B cell (primary cell): ENCODE measurements at places on chromosomes 11 and 22. TPM values are rescaled to one million over a fixed set of nuclear protein-coding genes. Genes with fewer than 3 reads are reported as not detected.

DNA sequence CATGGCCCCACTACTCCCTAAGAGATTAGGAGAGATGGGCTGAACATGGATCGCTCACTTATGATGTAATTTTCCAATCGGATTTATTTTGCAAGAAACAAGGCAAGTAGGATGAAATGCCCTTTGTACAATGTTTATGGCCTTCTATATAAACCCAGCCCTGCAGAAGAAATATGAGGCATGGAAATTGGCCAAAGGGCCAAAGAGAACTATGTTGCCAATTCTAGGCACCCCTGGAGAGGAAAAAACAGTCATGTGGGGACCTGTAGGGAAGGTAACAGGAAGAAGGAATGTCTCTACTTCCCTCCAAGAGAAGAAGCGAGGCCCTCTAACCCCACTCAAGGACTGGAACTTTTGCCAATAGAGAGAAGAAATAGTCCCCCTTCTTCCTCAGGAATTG lies 54.4 kb downstream of the RCN1 start:
- H3K4me1 ChIP-seq: no peaks in the 10 kb centered on the region
- H3K27me3 ChIP-seq: no peaks in the 10 kb centered on the region
- H3K27ac ChIP-seq: no peak overlapping the region
- no peak for DNase-seq
- H3K4me3 ChIP-seq: no peak overlapping the region

DNA sequence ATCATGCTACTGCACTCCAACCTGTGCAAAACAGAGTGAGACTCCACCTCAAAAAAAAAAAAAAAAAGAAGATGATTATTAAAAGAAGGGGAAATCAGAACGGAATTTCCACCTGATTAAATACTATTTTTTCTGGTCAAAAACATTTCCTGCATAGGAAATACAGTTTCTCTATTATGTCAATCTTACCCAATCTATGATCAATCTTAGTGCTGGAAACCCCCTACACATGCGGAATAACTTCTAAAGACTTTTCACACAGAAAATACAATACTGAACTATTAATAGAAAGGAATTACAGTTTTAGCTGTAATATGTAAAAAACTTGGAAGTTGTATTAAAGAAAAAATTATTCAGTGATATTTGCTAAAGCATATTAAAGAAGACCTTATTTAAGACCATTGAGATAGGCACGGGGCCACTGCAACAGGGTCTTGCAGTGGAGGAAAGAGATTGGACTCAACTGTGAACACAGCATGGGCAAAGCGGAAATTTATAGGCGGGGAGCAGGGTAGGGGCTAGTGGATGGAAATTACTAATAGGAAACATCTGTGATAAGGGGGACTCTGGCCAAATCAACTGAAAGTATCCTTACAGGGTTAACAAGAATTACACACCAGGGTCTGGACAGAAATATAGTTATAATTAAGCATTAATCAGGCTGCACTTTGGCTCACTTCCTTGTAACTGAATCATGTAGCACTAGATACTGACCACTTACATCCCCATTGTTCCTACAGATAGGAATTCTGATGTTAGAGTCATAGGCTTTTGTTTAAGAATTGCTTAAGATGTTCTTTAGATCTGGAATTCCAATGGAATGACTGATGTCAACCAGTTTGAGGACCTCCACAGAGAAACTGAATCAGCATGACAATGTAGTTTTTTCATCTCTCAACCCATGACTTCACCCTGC lies 411.5 kb upstream of the DDI1 start:
- H3K27me3 ChIP-seq: no peaks in the 10 kb centered on the region
- H3K4me3 ChIP-seq: no peak overlapping the region
- no peak overlapping the region for H3K27ac ChIP-seq
- no peaks in the 10 kb centered on the region for H3K36me3 ChIP-seq

DNA sequence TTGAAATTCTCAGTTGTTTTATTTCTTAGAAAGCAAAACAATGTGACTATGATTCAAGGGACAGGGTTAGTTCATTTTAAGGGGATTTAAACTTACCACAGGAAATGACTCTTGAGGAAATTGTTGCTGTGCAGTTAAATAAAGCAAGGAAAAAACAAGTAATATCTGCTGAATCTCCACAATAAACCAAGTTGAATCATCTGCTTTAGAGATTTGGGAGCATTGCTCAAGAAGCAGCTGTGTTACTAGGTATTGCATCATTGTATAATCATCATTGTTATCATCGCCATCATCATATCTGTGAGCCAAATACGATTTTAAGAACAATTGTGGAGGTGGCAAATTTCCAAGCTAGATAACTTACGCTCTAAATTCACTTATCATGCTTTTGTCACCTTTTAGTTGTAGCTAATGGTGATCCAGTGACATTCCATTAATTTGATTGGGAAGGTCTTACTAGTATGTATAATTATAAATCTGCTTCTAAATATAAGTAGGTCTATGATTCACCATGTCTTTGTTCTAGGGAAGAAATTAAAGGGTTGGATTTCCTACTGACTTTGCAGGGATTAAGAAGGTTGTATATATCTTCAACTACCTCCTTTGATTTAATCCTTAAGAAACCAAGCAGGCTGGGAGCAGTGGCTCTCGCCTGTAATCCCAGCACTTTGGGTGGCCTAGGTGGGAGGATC lies 19.9 kb downstream of the MMP10 start:
- H3K36me3 ChIP-seq: no peaks in the 10 kb centered on the region
- no peak overlapping the region for H3K27ac ChIP-seq
- no peaks in the 10 kb centered on the region for H3K4me1 ChIP-seq
- no peaks in the 10 kb centered on the region for H3K27me3 ChIP-seq

DNA sequence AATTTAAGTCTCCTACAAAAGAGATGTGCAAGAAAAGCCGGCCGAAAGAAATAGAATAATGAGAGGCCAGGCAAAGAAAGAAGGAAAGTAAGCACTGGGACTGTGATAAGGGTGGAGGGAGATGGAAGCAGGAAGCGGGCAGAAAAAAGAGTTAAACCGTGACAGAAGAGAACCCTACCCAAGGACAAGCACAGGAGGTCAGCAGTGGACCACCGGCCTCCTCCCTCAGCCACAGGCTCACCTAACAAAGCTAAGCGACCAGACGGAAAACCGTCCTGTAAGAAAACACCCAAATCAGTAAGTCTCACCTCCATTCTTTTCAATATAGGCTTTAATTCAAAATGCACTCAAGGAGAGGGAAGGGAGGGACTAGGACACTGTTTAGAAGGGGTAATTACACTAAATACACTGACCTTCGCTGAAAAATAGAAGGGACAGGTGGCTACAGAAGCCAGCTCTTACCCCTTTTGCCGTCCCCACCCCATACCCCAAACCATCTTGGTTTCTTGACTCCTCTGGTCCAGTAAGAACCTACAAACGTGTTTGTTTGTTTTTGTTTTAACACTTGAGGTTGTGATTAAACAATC lies 1.9 kb downstream of the FAM181B start:
- no peaks in the 10 kb centered on the region for H3K36me3 ChIP-seq
- peaks cover 35% of the 10 kb centered on the region for H3K27me3 ChIP-seq
- H3K4me1 ChIP-seq: peaks cover 25% of the 10 kb centered on the region
- H3K4me3 ChIP-seq: no peak overlapping the region
- DNase-seq: peak; percentile 7
- H3K27ac ChIP-seq: no peak overlapping the region

- no peak overlapping the region for H3K27ac ChIP-seq
- no peaks in the 10 kb centered on the region for H3K27me3 ChIP-seq
- peaks cover 1% of the 10 kb centered on the region for H3K36me3 ChIP-seq
- H3K4me1 ChIP-seq: no peaks in the 10 kb centered on the region
- no peak for DNase-seq
Observed at GRCh38 chr22:38735126-38735464, 20.7 kb downstream of the SUN2 start.

GRCh38 chr11:38019072-38019775 lies 1421.2 kb upstream of the RAG2 start:
- no peak for DNase-seq
- H3K27me3 ChIP-seq: no peaks in the 10 kb centered on the region
- H3K36me3 ChIP-seq: no peaks in the 10 kb centered on the region
- no peaks in the 10 kb centered on the region for H3K4me1 ChIP-seq
- H3K4me3 ChIP-seq: no peak overlapping the region

The JAML gene
- total RNA-seq: 9.6 and 9.7 TPM in 2 replicates

GRCh38 chr11:57751676-57752253 lies at the start of gene BTBD18:
TSS of gene BTBD18 (minus strand) at chr11:57751819. CDS start at chr11:57751188, 631 bp downstream.
- no peaks in the 10 kb centered on the region for H3K4me1 ChIP-seq
- H3K27ac ChIP-seq: no peak within 1 kb of the TSS
- DNase-seq: peak; percentile 34

DNA sequence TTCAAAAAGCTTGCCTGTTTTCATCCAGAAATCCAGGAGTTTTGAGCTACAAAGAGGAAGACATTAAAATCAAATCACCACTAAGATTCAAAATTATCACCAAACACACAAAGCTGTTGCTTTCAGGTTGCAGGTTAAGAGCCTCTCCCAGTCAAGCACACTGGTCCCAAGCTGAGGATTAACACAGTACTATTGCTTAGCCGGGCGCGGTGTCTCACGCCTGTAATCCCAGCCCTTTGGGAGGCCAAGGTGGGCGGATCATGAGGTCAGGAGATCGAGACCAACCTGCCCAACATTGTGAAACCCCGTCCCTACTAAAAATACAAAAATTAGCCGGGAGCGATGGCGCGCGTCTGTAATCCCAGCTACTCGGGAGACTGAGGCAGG lies 1165.1 kb downstream of the LRRC4C start:
- peaks cover 20% of the 10 kb centered on the region for H3K27me3 ChIP-seq
- DNase-seq: no peak
- H3K27ac ChIP-seq: no peak overlapping the region
- peaks cover 4% of the 10 kb centered on the region for H3K4me1 ChIP-seq
- no peak overlapping the region for H3K4me3 ChIP-seq

DNA sequence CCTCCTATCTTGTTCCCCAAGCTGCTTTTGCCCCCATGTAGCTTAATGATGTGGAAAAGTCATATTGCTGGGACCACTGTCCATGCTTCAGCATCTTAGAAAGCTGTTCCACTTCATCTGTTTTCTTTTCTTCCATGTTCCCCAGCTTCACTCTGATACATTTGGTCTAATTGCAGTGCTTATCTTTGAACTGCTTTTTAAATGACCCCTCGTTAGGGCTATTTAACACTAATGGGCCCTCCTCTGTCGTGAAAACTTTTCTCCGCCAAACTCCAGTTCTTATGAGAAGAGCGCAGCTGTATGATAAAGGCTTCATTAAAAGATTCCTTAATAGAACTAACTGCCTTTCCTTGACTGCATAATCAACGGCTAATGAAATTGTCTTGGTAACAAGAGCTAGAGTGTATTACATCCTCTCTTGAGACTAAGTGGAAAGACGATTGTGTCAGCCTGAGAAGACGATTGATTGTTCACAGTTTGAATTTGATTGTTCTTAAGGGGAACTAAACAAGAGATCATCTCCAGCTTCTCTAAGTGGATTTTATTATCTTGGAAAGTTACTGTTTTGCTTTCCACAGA lies 165.0 kb upstream of the MTNR1B start:
- H3K27me3 ChIP-seq: no peaks in the 10 kb centered on the region
- no peak overlapping the region for H3K4me3 ChIP-seq
- no peaks in the 10 kb centered on the region for H3K36me3 ChIP-seq
- DNase-seq: no peak

- H3K36me3 ChIP-seq: no peaks in the 10 kb centered on the region
- H3K27ac ChIP-seq: no peak overlapping the region
- no peak overlapping the region for H3K4me3 ChIP-seq
- no peak for DNase-seq
- H3K4me1 ChIP-seq: peaks cover 10% of the 10 kb centered on the region
- H3K27me3 ChIP-seq: no peaks in the 10 kb centered on the region
Observed at GRCh38 chr22:42493393-42493792, 26.2 kb downstream of the RRP7A start.

The PNPLA3 gene
- 0.10 TPM in 1 of 2 replicates, not detected in the other for total RNA-seq

DNA sequence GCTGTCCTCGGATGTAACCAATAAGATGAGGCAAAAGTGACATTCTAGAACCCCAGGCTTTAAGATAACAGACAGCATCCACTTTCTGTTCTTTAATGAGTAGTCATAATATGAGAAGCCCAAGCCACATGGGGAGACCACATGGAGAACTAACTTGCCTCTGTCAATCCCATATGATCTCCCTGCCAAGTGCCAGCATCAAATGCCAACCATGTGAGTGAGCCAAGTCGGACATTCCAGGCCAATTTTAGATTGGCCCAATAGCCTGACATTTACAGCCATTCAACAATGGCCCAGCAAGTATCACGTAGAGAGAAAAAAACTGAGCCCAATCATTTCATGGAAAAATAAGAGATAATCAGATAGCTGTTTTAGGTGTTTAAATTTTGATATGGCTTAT lies 2048.3 kb upstream of the RAG2 start:
- no peak overlapping the region for H3K4me3 ChIP-seq
- no peaks in the 10 kb centered on the region for H3K4me1 ChIP-seq
- no peak for DNase-seq
- no peak overlapping the region for H3K27ac ChIP-seq
- no peaks in the 10 kb centered on the region for H3K27me3 ChIP-seq
- H3K36me3 ChIP-seq: no peaks in the 10 kb centered on the region

GRCh38 chr11:65471447-65471891 lies 27.4 kb upstream of the MALAT1 start:
- H3K27ac ChIP-seq: peak overlapping the region; percentile 56
- no peak overlapping the region for H3K4me3 ChIP-seq
- peak; percentile 47 for DNase-seq
- H3K36me3 ChIP-seq: no peaks in the 10 kb centered on the region
- no peaks in the 10 kb centered on the region for H3K27me3 ChIP-seq
